Hematopoietic multipotent progenitor cell treated with erythropoietin and hydrocortisone succinate and interleukin-3 and kit ligand, for 8 days (in vitro differentiated cells): ENCODE measurements at places on chromosomes 3 and 15.

DNA sequence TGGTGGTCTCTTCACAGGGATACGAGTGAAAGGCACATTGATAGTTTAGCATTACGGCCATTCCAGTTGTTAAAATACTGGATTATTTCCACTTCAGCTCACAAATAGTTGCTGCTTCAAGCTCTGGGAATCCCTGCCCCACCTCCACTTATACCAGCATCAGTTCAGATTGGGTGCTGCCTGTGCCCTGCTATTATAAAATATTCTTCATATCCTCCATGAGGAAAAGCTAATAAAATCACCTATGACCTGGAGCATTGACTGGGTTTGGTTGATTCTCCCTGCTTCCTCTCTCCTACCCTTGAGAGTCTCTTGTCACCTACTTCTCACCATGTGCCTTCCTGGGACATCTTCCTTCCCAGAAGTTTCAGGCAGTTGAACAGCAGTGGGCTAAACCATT lies 529.0 kb downstream of the MCTP2 start:
- DNase-seq: no peak

GRCh38 chr15:66774001-66774814 lies 72.2 kb downstream of the SMAD6 start:
- peak; percentile 76 for DNase-seq

DNA sequence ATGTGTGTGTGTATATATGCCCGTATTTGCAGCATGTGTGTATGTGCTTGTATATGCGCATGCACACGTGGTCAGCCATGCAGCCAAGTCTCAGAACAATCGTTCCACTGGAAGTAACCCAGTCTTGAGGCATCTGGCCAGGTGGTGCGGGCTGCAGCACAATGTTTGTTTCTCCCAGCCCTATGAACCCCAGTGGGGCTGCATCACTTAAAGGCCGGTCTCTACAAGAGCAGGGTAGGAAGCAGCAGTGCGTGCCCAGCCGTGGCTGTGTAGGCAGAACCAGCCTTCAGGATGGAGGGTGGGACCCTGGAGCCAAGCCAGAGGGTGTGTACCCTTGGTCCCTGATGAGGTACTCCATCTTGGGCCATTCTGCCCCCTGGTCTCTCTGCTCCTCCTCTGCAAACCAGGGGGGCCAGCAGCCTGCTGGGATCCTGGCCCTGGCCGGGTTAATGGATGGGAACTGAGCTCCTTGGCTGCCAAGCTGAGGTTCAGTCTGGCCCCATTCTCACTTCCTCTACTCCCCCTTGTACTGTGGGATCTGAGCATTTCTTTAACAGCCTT lies 11.8 kb downstream of the KLF13 start:
- peak; percentile 60 for DNase-seq

DNA sequence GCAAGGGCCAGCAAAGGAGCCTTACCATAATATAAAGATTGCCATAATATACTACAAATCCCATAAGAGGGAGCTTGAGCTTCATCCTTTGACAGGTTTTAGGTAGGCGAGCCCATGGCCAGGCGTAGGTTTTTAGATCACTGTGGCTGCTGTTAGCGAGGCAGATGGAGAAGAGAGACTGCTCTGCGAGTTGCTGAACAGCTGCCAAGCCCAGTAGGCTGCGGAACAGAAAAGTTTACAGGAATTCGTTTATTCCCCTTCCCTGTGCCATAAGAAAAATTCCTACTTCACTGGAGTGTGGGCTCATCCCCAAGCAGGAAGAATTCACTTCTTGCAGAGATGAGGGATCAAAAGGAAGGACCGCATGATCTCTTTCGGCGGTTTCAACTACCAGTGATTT lies 30.5 kb downstream of the TMED3 start:
- no peak for DNase-seq

DNA sequence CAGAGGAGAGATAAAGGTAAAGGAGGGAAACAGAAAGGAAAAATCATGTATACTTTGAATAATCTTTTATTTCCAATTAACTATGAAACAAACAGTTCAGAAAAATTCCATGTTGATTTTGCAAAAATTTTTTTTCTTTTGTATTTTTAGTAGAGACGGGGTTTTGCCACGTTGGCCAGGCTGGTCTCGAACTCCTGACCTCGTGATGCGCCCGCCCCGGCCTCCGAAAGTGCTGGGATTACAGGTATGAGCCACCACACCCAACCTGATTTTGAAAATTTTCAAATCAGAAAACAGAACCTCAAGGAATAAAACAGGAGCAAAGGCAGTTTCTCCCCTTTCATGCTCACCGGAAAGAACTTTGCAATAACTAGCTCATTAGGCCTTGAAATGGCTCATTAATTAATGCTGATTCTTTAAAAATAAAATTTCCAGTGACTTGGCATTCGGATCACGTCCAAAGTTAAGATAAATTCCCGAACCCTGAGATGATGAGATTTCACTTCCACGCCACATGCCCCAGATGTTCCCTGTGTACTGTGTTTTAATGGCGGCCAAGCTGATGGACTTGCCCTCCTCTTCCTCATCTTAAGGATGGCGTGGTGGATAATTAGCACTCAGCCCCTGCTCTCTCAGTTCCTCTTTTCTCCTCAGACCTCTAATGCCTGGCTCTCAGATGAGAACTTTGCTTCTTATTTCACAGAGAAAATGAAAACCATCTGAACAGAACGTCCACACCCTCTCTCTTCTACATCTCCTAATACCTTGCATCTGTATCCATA lies 10.8 kb downstream of the BCL2L10 start:
- no peak for DNase-seq

DNA sequence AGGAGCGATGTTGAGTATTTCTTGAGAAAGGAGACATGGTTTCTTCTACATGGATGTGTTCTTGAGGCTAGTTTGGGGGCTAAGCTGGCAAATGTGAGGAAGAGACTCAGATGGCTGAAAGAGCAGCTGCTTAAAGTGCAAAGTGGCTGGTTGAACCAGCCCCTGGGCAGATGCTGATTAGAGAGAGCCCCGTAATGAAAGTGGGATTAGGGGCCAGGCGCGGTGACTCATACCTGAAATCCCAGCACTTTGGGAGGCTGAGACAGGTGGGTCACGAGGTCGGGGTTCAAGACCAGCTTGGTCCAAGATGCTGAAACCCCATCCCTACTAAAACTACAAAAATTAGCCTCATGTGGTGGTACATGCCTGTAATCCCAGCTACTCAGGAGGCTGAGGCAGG lies 75.0 kb upstream of the GCNT3 start:
- no peak for DNase-seq

- no peak for DNase-seq
Observed at GRCh38 chr3:101998256-101998926, 149.1 kb downstream of the NFKBIZ start.

DNA sequence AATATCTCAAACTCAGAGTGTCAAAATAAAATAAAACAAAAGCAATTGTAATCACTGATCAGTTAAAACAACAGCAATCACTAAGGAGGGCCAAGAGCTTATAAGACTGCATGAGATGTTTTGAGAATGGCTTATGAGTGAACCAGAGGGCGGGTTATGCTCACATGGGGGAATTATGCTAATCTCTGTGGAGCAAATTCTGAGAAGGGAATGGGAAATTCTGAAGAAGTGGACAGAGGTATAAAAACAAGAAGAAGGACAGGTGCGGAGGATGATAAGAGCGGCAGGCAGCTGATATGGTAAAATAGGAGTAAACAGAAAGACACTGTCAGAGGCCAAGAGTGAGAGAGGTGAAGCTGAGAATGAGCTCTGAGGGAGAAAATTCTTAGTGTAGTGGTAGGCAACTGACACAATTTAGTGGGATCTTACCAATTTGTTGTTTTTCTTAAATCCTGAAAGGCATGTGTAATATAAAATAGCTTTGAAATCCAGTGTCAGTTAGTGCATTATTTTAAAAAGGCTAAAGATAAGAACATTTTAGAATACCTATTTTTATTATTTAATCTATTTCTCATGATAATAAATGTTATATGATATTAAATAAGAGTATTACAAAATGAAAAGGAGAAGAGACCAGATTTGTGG lies 133.8 kb downstream of the SPATA16 start:
- peak; percentile 94 for DNase-seq

- DNase-seq: peak; percentile 58
Observed at GRCh38 chr3:196431181-196432136, 768 bp downstream of the UBXN7 start.

- DNase-seq: no peak
Observed at GRCh38 chr3:45986303-45986982, 9.2 kb downstream of the FYCO1 start.

- DNase-seq: no peak
Observed at GRCh38 chr3:193187070-193187722, 53.8 kb upstream of the PLAAT1 start.

- DNase-seq: no peak
Observed at GRCh38 chr15:86197770-86198169, 118.1 kb downstream of the AGBL1 start.

- DNase-seq: peak; percentile 51
Observed at GRCh38 chr3:48894516-48894915, 4.2 kb downstream of the SLC25A20 start.

DNA sequence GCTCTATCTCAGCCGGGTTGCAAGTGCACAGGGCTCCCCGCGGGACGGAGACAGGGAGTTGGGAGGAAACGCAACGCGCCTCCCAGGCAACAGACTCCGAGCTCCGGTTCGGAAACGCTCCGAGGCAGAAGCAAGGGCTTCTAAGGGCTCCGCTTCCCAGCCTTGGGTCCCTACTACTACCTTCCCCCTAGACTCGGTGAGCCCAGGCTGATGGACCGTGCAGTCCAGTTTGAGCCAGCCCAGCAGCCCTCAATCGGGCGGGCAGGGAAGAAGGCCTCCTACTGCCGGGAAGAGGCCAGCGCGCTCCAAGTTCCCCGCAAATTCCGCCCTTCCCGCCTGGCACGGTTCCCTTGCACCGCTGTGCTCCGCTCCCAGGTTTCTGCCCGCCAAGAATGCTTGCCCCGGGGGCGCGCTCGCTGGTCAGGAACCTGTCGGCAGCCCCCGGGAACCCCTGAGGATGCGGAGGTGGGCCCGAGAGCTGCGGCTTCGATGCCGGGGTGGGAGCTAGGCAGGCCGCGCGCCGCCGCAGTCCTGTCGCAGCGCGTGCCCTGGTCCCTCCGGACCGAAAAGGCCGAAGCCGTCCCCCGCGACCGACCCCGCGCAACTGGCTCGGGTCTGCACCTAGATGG lies 728 bp downstream of the TRANK1 start:
- DNase-seq: peak; percentile 57

- DNase-seq: no peak
Observed at GRCh38 chr15:85618956-85619491, 175.7 kb downstream of the KLHL25 start.

DNA sequence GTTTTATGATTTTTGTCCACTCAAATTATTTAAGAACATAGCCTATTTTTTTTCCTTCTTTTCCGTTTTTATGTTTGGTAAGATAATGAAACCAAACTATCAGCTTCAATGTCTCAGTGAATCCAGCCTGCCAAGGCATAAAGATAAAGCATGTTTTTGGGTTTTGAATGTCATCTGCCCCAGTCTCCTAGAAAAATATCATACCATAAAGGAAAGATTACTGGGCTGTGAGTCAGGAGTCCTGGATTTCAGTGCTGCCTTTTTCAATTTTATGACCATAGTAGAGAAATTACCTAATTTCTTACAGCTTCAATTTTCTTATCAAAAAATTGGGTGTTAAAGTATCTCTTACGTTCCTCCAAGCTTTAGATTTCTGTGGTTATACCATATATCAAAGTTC lies 87.5 kb downstream of the GAP43 start:
- DNase-seq: no peak

GRCh38 chr15:65653801-65654521 lies 32.2 kb downstream of the SLC24A1 start:
- no peak for DNase-seq
